Occipital lobe (tissue), 3 donors: ENCODE measurements at places on chromosomes 16 and 17. TPM values are rescaled to one million over a fixed set of nuclear protein-coding genes. Genes with fewer than 3 reads are reported as not detected.

GRCh38 chr17:58531661-58532554 lies 17.5 kb upstream of the MTMR4 start:
- peak; percentile 37 for DNase-seq

- no peak for DNase-seq
These were observed 26.9 kb upstream of the HLF start for GRCh38 chr17:55237841-55238178.

- no peak for DNase-seq
These were observed 14.6 kb downstream of the GSE1 start for GRCh38 chr16:85627526-85628264.

The C17orf113 gene
- 3.7 TPM for total RNA-seq

The NPIPA3 gene
- total RNA-seq = 0.94 TPM

The SYNGR3 gene
- total RNA-seq = 81.3 TPM

The AP2B1 gene
- total RNA-seq = 123 TPM
